ENCODE measurements at places on chromosomes 16 and 17.

GRCh38 chr16:69366431-69366830 lies 14.8 kb upstream of the TMED6 start:
- no peak for DNase-seq

DNA sequence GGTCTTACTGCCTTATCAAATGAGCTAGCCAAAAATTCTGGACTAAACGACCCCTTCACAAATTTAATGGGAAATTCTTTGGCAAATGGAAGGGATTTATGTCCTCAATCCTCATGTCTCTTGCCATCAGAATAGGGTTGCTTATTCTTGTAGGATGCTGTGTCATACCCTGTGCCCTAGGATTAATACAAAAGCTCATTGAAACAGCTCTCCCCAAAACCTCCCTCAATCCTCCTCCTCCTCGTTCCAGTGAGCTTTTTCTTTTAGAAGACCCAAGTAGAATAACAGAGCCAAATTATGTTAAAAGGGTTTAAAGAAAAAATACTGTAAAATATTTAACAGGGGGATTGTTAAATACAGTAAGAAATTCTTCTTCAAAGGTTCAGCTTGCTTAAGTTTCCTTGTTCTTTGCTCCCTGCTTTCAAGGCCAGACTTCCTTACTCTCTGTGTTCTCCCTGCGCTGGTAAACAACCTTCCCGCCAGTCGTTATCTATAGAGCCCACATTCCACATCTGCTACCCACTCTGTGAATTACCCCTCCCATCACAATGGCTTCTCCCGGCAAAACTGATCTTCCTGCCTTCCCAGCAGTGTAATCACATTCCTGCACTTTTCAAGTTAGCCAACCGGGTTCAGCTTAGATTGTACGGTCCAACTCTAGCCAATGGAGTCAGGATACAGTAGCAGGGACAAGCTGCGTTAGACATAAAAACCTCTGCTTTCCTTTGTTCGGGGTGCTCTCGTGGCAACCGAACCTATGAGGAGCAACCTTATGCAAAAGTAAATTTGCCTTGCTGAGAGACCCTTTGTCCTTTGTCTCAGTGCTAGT lies 9.7 kb downstream of the HPR start:
- no peak for DNase-seq

GRCh38 chr16:15477802-15478201 lies 43.4 kb downstream of the BMERB1 start:
- no peak for DNase-seq

- DNase-seq, result no peak
Observed at GRCh38 chr17:72813481-72813880, 279.0 kb downstream of the SLC39A11 start.

DNA sequence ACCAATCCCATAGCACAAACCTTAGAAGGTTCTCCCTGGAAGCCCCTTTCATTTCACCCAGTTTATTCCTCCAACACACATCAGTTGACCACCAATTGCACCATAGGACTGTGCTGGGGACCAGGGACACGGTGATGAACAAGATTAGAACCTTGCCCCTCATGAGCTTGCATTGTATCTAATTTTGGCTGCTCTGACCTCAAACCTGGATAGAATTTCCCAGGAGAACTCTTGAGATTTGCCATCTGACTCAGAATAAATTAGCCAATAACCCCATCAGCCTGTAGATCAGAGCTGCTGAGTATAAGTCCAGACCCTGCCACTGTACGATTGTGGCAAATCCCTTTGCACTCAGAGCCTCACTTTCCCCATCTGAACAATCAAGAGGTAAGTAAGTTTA lies 52.1 kb downstream of the CDH11 start:
- no peak for DNase-seq

- DNase-seq, result no peak
Observed at GRCh38 chr17:81257533-81257932, 18.4 kb downstream of the NDUFAF8 start.

DNA sequence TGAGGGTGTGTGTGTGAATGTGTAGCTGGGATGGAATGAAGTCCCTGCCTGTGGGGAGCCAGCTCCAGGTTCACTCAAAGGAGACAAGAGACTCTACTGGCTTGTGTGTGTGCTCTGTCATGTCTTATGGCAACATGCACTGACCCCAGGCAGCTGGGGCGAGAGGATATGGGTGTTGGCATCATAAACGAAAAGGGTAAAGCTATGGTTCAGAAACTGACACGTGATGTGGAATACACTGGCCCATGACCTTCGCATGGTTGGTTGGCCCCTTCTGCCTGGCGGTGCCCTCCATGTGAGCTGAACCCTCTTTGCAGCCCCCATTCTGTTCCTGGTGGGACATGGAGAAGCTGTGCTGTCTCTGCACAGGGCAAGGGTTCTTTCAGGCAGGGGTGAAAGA lies 21.9 kb downstream of the ZNF750 start:
- no peak for DNase-seq

GRCh38 chr17:38706505-38707216 lies 1.6 kb downstream of the MLLT6 start:
- no peak for DNase-seq

DNA sequence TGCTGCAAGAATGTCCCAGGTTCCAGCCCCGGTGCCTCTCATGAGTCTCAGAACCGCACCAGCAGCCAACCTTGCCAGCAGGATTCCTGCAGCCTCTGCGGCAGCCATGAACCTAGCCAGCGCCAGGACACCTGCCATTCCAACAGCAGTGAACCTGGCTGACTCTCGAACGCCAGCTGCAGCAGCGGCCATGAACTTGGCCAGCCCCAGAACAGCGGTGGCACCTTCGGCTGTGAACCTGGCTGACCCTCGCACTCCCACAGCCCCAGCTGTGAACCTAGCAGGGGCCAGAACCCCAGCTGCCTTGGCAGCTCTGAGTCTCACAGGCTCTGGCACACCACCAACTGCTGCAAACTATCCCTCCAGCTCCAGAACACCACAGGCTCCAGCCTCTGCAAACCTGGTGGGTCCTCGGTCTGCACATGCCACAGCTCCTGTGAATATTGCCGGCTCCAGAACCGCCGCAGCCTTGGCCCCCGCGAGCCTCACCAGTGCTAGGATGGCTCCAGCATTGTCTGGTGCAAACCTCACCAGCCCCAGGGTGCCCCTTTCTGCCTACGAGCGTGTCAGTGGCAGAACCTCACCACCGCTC lies 9.8 kb downstream of the ELOB start:
- DNase-seq, result no peak

DNA sequence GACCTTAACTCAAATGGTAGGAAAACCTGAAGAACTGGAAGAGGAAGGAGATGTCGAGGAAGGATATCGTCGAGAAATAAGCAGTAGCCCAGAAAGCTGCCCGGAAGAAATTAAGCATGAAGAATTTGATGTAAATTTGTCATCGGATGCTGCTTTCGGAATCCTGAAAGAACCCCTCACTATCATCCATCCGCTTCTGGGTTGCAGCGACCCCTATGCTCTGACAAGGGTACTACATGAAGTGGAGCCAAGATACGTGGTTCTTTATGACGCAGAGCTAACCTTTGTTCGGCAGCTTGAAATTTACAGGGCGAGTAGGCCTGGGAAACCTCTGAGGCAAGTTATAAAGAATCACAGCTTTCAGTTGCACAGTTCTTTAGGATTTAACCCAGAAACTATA lies 15.5 kb downstream of the ERCC4 start:
- DNase-seq, result no peak

- DNase-seq, result no peak
Observed at GRCh38 chr16:84361546-84361945, 6.8 kb upstream of the ATP2C2 start.

DNA sequence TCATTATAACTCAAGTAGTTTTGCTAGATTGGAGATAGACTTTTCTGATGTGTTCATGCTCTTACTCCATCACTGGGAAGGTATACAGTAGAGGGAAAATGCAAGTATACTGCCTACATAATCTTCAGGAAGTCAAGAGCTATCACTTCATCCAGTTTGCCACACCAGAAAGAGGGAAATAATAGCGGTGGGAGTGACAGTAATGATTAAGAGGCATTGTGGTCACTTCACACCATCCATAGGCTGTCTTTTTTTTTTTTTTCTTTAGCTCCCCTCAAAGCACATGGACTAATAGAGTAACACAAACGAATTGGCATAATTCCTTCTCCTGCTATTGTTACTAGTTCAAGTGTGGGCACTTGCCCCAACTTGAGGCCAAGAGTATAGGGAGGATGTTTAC lies 28.4 kb upstream of the HLF start:
- no peak for DNase-seq

DNA sequence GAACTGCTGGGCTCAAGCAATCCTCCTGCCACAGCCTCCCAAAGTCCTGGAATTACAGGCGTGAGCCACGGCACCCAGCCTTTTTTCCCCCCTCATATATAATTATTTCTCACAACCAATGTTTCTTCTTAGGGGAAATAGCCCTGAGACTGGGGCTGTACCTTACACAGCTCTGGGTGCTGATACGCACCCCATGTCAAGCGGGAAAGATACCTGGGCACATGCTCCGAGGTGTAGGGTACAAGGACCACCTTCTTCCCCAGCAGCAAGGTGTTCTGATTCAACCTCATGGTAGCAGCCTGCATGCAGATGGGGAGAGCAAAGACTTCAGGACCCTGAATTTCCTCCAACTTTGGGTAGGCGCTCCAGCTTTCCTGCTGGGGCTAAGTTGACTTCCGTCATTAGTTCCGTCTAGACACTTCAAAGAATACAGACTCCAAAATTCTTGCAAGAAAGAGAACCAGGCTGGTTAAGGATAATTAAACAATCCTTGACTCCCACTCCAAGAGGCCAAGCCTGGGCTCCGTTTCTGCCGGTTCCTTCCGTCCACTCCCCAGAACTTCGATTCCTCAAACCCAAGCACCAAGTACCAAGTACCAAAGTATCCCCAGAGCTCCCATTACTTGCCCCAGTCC lies 619 bp downstream of the NAT9 start:
- no peak for DNase-seq

- no peak for DNase-seq
Observed at GRCh38 chr17:41777157-41777573, 9.3 kb downstream of the JUP start.

- DNase-seq, result no peak
Observed at GRCh38 chr17:38558728-38559050, 47.1 kb downstream of the SRCIN1 start.

GRCh38 chr16:79540825-79541595 lies 59.5 kb downstream of the MAF start:
- no peak for DNase-seq

DNA sequence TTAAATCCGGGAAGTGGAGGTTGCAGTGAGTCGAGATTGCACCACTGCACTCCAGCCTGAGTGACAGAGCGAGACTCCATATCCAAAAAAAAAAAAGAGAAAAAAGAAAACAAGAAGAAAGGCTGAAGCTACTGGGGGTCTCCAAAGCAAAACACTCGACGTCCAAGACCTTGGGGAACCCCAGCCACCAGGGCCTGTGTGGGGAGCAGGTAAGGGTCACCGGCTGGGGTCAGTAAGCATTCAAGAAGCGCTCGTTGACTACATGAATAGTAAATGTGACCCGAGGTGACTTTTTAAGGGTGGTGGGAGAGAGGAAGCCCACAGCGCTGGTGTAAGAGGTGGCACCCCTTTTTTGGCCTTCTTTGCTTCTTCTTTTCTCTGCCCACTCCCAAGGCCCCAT lies 49.5 kb downstream of the PECAM1 start:
- no peak for DNase-seq

DNA sequence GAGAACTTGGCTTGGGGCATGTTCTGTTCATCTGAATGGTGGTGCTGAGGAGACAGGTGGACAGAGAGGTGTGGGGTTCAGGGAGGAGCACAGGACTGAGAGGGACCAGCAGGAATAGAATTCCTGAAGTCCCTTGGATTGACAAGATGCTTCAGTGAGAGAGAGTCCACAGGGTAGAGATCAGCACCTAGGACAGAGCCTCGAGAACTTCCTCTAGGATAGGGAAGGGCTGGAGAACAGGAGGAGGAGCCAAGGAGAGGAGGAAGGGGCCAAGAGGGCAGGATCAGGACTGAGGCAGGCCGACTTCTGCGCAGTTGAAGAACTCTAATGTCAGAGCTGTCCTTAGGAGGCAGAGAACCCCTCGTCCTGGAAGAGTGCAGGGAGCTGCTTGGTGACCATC lies 138.4 kb downstream of the PRKCB start:
- DNase-seq, result no peak

GRCh38 chr17:39144416-39144840 lies 7.0 kb downstream of the PLXDC1 start:
- no peak for DNase-seq

All from NCI-H748 treated with DMSO at 0.1 percent for 48 hours (cell line).